ENCODE measurements at places on chromosomes 3 and 15.
A peak's percentile ranks its signal among the peaks of the same experiment; 100 is the strongest.

- no peaks in the 10 kb centered on the region for H3K27me3 ChIP-seq
- H3K4me1 ChIP-seq, result no peaks in the 10 kb centered on the region
Observed at GRCh38 chr3:141655801-141656200, 82.3 kb upstream of the RNF7 start.

GRCh38 chr3:21750831-21751391, at the start of gene ZNF385D:
Gene ZNF385D (minus strand): TSS chr3:21751210. CDS start chr3:21750916, 294 bp downstream.
- peak; percentile 85 for ATAC-seq
- H3K27me3 ChIP-seq, result no peaks in the 10 kb centered on the region
- H3K4me1 ChIP-seq, result peaks cover 6% of the 10 kb centered on the region

- no peaks in the 10 kb centered on the region for H3K27me3 ChIP-seq
- no peak overlapping the region for H3K27ac ChIP-seq
- H3K36me3 ChIP-seq, result no peaks in the 10 kb centered on the region
- no peak for ATAC-seq
- peaks cover 10% of the 10 kb centered on the region for H3K4me1 ChIP-seq
Observed at GRCh38 chr3:194496217-194496919, 9.6 kb upstream of the ATP13A3 start.

GRCh38 chr3:73804204-73804603, 179.5 kb upstream of the PDZRN3 start:
- H3K27ac ChIP-seq, result no peak overlapping the region
- ATAC-seq, result no peak
- H3K4me3 ChIP-seq, result no peak overlapping the region

- no peaks in the 10 kb centered on the region for H3K36me3 ChIP-seq
- ATAC-seq, result no peak
- no peak overlapping the region for H3K27ac ChIP-seq
- no peaks in the 10 kb centered on the region for H3K27me3 ChIP-seq
- H3K4me3 ChIP-seq, result no peak overlapping the region
Observed at GRCh38 chr15:59237119-59237855, 30.6 kb downstream of the LDHAL6B start.

- ATAC-seq, result no peak
- no peak overlapping the region for H3K27ac ChIP-seq
- H3K4me3 ChIP-seq, result no peak overlapping the region
- H3K27me3 ChIP-seq, result no peaks in the 10 kb centered on the region
- no peaks in the 10 kb centered on the region for H3K36me3 ChIP-seq
Observed at GRCh38 chr3:29465836-29466235, 185.0 kb downstream of the RBMS3 start.

DNA sequence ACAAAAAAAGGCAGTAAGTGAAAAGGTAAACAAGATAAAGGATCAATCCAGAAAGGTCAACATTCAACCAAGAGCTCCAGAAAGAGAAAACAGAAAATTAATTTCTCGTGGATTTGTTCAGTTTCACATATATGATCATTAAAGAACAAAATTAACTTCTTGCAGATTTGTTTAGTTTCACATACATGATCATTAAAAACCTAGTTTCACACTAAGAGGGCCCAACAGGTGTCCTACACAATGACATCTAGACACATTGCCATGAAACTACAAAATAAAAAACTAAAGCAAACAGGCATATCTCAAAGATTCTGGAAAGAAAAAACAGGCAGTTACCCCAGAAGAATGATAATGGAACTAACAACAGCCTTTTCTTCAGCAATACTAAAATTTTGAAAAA, 22.1 kb downstream of the PHC3 start:
- ATAC-seq, result no peak
- H3K27ac ChIP-seq, result no peak overlapping the region
- H3K27me3 ChIP-seq, result no peaks in the 10 kb centered on the region
- no peaks in the 10 kb centered on the region for H3K36me3 ChIP-seq
- H3K4me3 ChIP-seq, result no peak overlapping the region
- peaks cover 8% of the 10 kb centered on the region for H3K4me1 ChIP-seq

GRCh38 chr3:138297876-138298275, 31.8 kb downstream of the NME9 start:
- no peak for ATAC-seq
- peaks cover 67% of the 10 kb centered on the region for H3K36me3 ChIP-seq
- H3K4me1 ChIP-seq, result no peaks in the 10 kb centered on the region
- no peak overlapping the region for H3K4me3 ChIP-seq
- no peaks in the 10 kb centered on the region for H3K27me3 ChIP-seq

- peaks cover 14% of the 10 kb centered on the region for H3K4me1 ChIP-seq
- H3K27ac ChIP-seq, result no peak overlapping the region
- no peak overlapping the region for H3K4me3 ChIP-seq
- no peaks in the 10 kb centered on the region for H3K36me3 ChIP-seq
- no peaks in the 10 kb centered on the region for H3K27me3 ChIP-seq
Observed at GRCh38 chr15:62612183-62612733, 430.3 kb upstream of the TPM1 start.

DNA sequence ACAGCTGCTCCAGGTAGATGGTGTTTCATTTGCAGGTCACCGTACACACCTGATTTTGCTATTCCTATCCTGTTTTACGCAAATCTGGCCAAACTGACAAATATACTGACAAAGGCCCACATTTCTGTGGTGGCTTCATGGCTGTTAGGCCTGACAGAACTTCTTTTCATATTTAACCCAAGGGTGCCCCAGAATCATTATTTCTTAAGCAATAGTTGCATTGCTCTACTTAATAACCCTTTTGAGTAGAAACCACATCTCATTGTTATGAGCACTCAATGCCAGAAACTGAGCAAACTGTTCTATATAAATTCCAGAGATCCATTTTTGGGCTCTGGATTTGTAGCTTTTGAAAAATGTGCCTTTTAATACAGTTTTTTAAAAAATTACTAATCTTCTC, 19.4 kb downstream of the ASTE1 start:
- no peak for ATAC-seq
- no peak overlapping the region for H3K27ac ChIP-seq
- H3K4me1 ChIP-seq, result no peaks in the 10 kb centered on the region
- no peaks in the 10 kb centered on the region for H3K36me3 ChIP-seq
- no peak overlapping the region for H3K4me3 ChIP-seq

DNA sequence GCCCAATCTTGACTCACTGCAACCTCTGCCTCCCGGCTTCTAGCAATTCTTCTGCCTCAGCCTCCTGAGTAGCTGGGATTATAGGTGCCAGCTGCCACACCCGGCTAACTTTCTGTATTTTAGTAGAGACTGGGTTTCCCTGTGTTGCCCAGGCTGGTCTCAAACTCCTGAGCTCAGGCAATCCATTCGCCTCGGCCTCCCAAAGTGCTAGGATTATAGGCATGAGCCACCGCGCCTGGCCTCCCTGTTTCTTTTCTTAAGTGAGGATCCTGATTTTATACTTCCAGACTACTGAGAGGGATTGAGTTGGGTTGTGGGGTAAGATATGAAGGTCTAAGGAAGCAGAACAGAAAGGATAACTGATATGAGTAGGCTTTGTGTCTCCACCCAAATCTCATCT, 106.8 kb downstream of the CNTN3 start:
- H3K27me3 ChIP-seq, result no peaks in the 10 kb centered on the region
- no peak for ATAC-seq
- no peaks in the 10 kb centered on the region for H3K4me1 ChIP-seq
- no peak overlapping the region for H3K4me3 ChIP-seq
- no peak overlapping the region for H3K27ac ChIP-seq

- H3K27me3 ChIP-seq, result no peaks in the 10 kb centered on the region
- H3K4me3 ChIP-seq, result no peak overlapping the region
- no peak overlapping the region for H3K27ac ChIP-seq
- no peaks in the 10 kb centered on the region for H3K36me3 ChIP-seq
- no peaks in the 10 kb centered on the region for H3K4me1 ChIP-seq
Observed at GRCh38 chr3:134863915-134864314, 68.9 kb downstream of the EPHB1 start.

Measured in gastroesophageal sphincter (tissue), 4 donors.